ENCODE measurements at places on chromosomes 11 and 22. TPM values are rescaled to one million over a fixed set of nuclear protein-coding genes. Genes with fewer than 3 reads are reported as not detected.

MEI1 gene
- total RNA-seq, result 3.7 TPM

SYT12 gene
- total RNA-seq, result under 0.01 TPM

DDX10 gene
- total RNA-seq, result 48.9 TPM

TTC36 gene
- 0.76 TPM for total RNA-seq

NAT10 gene
- total RNA-seq, result 13.7 TPM

LINC01488 gene
- not detected for total RNA-seq

GSTT2B gene
- 7.0 TPM for total RNA-seq

GRCh38 chr11:126403022-126403581 is 47.6 kb downstream of the ST3GAL4 start:
- DNase-seq, result no peak

DNA sequence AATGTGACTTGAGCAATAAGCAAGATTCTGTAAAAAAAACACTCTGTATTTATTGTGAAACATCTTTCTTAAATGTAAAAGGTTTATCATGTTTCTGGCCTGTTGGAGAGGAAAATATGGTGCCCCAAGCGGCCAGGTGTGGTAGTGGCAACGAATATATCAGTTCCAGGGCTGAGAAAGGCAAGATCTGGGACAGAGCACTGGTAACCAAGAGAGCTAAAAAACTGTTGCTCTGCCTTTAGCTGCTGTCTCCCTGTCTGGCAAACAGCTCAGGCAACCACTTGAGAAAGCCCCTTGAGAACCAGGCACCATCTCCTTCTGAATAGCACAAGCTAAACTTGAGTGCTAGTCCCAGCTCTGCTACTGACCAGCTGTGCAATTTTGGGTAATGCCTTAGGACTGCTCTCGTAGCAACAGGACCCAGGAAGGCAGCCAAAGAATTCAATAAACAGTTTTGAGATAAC is 129.9 kb downstream of the KCNC1 start:
- DNase-seq, result no peak

DNA sequence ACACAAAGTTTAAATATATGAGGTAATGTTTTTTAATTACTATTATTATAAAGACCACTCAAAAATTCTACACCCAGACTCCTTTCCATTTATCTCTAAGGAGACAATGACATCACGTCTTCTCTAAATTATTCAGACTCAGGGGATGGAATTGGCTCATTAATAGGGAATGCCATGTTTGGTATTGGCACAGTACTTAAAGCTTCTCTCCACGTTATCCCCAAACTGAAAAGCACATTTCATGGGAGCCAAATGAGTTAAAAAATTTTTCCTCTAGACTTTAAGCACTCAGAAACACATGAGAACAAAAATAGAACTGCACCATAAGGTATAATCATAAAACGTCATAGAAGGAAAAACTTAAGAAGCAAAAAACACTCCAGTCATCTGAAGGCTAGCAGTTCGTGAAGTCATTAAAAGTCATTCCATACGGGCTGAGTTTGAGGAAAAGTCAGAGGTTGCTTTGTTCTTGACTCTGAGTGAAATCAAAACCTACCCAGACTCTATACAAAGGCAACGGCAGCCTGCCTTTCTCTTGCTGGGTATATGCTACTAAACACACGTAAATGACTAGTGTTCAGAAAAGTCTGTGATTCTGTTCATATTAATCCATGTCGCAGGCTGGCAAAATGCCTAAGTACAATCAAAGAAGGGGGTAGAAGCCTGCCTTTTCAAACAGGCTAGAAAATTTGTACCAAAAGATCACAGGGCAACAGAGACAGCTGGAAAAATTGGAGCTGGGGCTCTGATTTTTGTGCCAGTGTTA is 8.7 kb upstream of the MPPED2 start:
- DNase-seq, result no peak

- DNase-seq, result no peak
These were observed 158.4 kb downstream of the CADM1 start for GRCh38 chr11:115345840-115346239.

DNA sequence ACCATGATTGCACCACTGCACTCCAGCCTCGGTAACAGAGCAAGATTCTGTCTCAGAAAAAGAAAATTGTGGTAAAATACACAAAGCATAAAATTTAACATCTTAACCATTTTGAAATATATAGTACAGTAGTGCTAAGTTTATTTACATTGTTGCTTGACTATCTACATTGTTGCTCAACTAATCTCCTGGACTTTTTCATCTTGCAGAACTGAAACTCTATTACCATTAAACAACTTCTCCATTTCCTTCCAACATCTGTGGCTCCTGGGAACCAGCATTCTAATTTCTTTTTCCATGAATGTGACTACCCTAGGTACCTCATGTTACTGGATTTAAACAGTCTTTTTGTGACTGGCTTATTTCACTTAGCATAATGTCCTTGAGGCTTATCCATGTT is 13.5 kb upstream of the VWA5A start:
- no peak for DNase-seq

GRCh38 chr11:35005141-35005780 is 88.8 kb downstream of the PDHX start:
- no peak for DNase-seq

DNA sequence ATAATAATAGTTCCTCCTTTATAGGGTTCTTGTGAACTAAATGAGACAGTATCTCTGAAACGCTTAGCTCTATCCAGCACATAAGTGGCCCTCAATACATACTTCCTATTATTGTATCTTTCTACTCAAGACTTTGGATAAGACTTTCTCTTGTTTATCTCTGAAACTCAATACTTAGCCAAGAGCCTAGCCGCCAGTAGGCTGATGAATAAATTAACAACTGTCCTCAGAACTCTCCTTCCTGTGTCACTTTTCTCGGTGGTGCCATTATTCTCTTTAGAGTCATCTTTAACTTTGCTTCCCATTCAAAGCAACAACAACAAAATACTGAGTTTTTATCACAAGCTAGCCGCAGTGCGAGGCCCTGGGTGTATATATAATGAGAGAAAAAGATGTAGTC is 86.9 kb downstream of the FAM83F start:
- DNase-seq, result no peak

DNA sequence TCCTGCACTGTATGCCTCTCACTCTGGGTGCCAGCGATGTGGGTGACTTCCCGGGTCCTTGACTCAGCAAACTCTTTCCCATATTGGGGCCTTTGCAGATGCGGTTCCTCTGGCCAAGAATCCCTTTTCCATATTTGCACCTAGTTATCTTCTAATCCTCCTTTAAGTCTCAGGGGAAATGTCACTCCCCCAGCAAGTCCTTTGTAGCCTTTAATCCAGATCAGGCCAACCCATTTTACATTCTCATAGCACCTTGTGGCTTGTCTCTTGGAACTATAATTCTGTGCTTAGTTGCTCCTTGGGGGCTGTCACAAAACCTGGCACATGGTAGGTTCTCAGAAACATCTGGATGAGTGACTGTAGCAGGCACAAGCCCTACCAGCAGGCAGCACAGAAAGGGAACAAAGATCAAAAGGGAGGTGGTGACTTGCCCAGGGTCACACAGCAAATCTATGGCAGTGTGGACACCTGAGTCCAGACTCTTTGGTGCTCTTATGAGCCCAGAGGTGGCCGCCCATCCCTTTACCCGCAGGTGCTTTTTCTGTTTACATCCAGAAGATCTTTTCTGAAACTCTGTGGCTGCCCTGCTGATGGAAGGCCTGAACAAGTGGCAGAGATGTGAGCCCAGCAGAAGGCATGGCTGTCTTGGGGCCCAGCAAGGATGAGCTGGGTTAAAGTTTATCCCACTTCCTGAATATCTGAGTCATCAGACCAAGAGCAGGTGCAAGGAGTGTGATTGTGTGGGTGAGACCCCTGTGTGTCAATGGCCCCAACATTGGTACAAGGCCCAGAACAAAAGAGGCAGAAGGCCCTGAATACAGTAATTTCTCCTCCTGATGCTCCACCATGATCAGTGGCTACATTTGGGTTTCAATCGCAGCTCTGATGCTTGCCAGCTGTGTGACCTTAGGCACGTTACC is 78.6 kb upstream of the GRK3 start:
- no peak for DNase-seq

- no peak for DNase-seq
These were observed 82.7 kb downstream of the CADM1 start for GRCh38 chr11:115421352-115421991.

DNA sequence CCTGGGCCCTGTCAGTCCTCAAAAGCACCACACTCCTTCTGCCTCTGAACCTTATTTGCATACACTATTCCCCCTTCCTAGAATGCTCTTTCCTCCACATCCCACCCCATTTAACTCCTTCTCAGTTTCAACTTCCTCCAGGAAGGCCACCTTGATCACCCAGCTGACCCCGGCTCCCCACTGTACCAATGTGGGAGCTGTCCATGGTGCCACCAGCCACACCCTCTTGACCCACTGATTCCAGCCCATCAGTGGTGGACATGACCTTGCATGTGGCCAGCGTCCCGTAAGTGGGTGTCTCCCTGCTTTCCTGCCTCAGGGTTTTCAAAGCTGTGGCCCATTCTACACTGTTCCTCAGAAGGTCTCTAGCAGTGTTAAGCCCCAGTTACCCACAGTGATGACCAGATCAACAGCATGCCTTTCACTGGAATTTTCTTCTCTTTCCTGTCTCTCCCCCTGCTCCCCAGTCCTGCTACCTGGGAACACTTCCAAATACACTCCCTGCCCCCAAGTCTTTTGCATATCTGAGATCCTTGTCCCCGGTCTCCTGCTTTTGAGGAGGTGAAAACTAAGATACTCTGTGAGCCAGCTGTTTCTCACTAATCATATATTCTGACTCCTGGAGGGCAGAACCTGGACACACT is 346.6 kb downstream of the MN1 start:
- no peak for DNase-seq

DNA sequence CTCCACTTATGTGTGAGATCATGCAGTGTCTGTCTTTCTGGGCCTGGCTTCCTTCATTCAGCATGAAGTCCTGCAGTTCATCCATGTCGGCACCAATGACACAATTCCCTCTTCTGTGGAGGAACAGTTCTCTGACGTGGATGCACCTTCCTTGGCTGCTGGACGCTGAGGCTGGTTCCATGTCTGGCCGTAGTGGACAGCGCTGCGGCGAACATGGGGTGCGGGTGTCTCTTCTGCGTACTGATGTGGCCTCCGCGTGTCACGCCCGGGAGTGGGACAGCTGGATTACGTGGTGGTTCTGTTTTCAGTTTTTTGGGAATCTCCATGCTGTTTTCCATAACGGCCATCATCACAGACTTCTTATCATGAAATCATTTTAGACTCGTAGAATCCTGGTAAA is 16.9 kb upstream of the MUC2 start:
- no peak for DNase-seq

DNA sequence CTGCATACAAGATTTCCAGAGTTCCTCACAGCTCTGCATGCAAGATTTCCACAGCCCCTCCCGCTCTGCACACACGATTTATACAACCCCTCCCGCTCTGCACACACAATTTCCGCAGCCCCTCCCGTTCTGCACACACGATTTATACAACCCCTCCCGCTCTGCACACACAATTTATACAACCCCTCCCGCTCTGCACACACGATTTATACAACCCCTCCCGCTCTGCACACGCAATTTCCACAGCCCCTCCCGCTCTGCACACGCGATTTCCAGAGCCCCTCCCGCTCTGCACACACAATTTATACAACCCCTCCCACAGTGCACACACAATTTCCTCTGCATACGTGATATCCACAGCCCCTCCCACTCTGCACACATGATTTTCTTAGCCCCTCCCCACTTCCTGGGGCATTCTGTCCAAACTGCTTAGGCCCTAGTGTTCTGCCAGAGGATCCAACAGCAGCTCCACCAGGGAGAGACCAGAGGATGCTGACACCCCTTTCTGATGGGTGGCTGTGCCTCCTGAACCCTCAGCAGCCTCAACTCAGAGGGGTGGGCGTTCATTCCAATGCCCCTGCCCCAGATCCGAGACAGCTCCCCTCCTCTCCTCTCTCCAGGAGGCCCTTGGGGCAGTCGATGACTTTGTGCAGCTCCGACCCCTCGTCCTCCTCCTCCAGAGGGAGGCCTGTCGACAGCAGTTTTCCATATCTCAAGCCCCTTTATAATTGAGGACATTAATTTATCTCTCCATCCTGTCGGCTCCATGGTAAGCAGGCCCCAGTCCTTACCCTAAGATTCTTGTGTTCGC is 671.7 kb downstream of the BRD1 start:
- DNase-seq, result no peak
